ENCODE measurements at places on chromosomes 3 and 15. TPM values are rescaled to one million over a fixed set of nuclear protein-coding genes. Genes with fewer than 3 reads are reported as not detected.

DNA sequence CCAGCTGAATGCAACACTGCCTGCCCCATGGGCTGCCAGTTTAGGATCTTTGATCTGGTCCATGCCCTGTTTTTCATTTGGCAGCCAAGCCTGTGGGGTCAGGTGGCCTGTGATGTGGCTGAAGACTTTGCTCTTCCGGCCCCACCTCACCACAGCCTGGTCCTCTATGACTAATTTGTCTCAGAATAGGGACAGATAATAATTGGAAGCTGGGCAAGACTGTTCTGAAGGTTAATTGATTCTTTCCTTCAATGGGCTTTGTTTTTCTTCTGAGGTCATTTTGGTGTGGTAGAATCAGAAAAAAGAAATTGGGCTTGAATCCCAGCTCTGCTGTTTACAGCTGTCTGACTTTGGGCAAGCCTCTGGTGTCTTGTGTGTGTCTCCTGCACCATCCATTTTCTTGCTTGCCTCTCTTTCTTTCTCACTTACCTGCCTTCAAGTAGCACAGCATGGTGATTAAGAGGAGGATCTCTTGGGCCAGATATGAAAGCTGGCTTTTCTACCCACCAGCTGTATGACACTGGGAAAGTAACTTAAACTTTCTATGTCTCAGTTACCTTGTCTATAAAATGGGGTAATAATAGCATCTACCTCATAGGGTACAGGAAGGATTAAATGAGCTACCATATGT is 24.2 kb downstream of the ABHD2 start:
- no peak for DNase-seq
- no peaks in the 10 kb centered on the region for H3K27me3 ChIP-seq
- peaks cover 23% of the 10 kb centered on the region for H3K36me3 ChIP-seq
- H3K4me1 ChIP-seq: peaks cover 67% of the 10 kb centered on the region
- H3K4me3 ChIP-seq: no peak overlapping the region

AAGAB gene
- 21.3 TPM for total RNA-seq

PEX5L gene
- 0.06 TPM for total RNA-seq

GRCh38 chr15:89810837-89811236 is 3.8 kb downstream of the ANPEP start:
- no peak for DNase-seq
- H3K4me3 ChIP-seq: no peak overlapping the region
- no peak overlapping the region for H3K27ac ChIP-seq
- H3K36me3 ChIP-seq: no peaks in the 10 kb centered on the region

GRCh38 chr3:44981220-44981619 is 5.2 kb downstream of the EXOSC7 start:
- H3K36me3 ChIP-seq: peaks cover 7% of the 10 kb centered on the region
- DNase-seq: no peak
- peaks cover 33% of the 10 kb centered on the region for H3K4me1 ChIP-seq
- H3K27me3 ChIP-seq: no peaks in the 10 kb centered on the region

IL12A gene
- total RNA-seq: 0.83 TPM

TLR9 gene
- total RNA-seq: 0.13 TPM

- no peaks in the 10 kb centered on the region for H3K4me1 ChIP-seq
- H3K27ac ChIP-seq: no peak overlapping the region
- H3K27me3 ChIP-seq: no peaks in the 10 kb centered on the region
- no peak overlapping the region for H3K4me3 ChIP-seq
- DNase-seq: no peak
Observed at GRCh38 chr3:31219131-31219843, 313.4 kb upstream of the STT3B start.

GRCh38 chr15:39781147-39781966 is 1.3 kb downstream of the FSIP1 start:
- no peak overlapping the region for H3K4me3 ChIP-seq
- H3K27ac ChIP-seq: peak overlapping the region; percentile 90
- DNase-seq: no peak
- no peaks in the 10 kb centered on the region for H3K27me3 ChIP-seq

GRCh38 chr3:40524222-40524567 is 565 bp upstream of the ZNF621 start:
- no peak for DNase-seq
- H3K27ac ChIP-seq: peak overlapping the region; percentile 82
- peak overlapping the region; percentile 67 for H3K4me3 ChIP-seq
- H3K27me3 ChIP-seq: no peaks in the 10 kb centered on the region
- H3K36me3 ChIP-seq: peaks cover 32% of the 10 kb centered on the region
- peaks cover 22% of the 10 kb centered on the region for H3K4me1 ChIP-seq

DNA sequence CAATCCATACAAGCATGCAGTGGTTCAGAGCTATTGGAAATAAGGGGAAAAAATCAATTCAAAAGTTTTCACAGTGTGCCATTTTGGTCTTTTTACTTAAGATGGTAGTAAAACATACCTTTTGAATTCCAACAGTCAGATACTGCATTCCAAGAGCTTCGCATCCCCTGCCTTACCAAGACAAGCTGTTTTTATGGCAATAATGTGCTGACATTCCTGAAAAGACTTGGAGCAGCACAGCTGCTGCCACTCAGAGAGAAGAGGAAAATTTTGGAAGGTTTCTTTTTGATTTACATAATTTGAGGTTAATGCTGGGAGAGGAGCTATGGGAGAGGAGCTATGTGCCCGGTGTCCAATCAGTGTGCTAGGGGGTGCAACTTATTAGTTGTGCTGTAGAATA is 148.3 kb downstream of the FEZF2 start:
- no peaks in the 10 kb centered on the region for H3K36me3 ChIP-seq
- H3K27ac ChIP-seq: no peak overlapping the region
- H3K4me3 ChIP-seq: no peak overlapping the region
- no peaks in the 10 kb centered on the region for H3K27me3 ChIP-seq
- DNase-seq: peak; percentile 21
- H3K4me1 ChIP-seq: no peaks in the 10 kb centered on the region

EAF2 gene
- total RNA-seq: 2.1 TPM

DNA sequence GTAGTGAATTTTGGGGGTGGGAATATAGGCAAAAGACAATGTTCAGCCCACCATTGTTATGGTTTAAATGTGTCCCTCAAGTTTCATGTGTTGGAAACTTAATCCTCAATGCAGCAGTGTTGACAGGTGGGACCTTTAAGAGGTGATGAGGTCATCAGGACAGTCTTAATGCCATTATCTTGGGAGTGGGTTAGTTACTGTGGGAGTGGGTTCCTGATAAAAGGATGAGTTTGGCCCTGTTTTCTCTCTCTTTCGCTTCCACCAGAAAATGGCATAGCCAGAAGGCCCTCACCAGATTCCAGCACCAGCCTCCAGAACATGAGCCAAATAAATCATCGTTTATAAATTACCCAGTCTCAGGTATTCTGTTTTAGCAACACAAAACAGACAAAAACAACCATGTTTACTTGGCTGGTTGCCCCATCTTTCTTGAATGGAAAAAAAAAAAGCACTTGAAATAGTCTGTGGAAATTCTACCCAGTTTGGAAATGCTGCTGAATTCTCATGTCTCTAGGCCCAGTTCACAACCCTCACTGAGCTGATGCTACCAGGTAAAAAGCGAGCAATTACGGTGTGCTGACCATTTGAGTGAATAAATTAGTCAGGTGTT is 31.0 kb upstream of the MFSD1 start:
- DNase-seq: peak; percentile 21
- peak overlapping the region; percentile 88 for H3K27ac ChIP-seq
- H3K4me3 ChIP-seq: no peak overlapping the region
- peaks cover 37% of the 10 kb centered on the region for H3K4me1 ChIP-seq
- no peaks in the 10 kb centered on the region for H3K36me3 ChIP-seq
- H3K27me3 ChIP-seq: no peaks in the 10 kb centered on the region

DNA sequence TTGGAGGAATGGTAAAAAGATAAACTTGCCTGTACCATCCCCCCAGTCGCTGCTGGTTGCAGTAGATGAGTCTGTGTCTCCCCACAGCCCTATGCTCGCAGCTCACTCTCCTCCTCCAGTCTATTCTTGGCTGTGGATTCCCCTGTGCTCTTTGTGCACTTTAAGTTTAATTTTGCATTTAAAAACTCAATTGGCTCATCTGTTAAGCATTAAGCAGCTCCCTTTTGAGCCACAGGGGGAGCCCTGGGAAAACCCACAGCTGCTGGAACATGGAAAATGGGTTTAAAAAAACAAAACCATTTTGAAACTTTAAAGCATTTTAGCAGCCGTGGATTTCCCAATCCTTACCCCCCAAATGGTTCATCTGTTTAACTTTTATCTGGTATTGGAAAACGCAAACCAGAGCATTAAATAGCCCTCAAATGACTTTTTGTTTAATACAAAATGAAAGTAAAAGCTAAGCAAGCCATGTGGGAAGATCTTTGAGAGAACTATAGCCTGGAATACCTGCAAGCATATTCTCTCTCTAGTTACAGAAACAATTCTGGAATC is 536.9 kb downstream of the ZIC1 start:
- no peak for DNase-seq
- H3K27me3 ChIP-seq: no peaks in the 10 kb centered on the region
- H3K27ac ChIP-seq: no peak overlapping the region
- peaks cover 9% of the 10 kb centered on the region for H3K4me1 ChIP-seq

STAC gene
- 8.6 TPM for total RNA-seq

DNA sequence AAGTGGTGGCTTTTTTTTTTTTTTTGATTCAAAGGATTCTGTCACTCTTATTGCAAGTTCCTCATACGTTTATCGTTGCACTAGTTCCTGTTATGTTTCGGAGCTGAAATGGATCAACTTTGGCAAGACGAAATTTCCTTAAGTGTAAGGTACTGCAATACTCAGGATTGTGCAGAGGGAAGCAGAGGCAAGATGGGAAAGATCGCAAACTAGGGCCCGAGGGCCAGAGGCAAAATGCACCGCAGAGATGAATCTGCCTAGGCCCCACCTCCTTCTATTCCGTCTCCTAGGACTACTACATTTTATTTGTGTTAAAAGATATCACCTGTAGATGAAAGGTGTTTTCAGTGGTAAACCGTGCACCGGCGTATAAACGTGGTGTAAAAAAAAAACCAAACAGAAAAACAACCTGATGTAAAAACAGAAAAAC is 331 bp downstream of the RNU6-1 start:
- H3K4me3 ChIP-seq: peak overlapping the region; percentile 85
- no peaks in the 10 kb centered on the region for H3K27me3 ChIP-seq
- no peak for DNase-seq
- no peaks in the 10 kb centered on the region for H3K36me3 ChIP-seq

DNA sequence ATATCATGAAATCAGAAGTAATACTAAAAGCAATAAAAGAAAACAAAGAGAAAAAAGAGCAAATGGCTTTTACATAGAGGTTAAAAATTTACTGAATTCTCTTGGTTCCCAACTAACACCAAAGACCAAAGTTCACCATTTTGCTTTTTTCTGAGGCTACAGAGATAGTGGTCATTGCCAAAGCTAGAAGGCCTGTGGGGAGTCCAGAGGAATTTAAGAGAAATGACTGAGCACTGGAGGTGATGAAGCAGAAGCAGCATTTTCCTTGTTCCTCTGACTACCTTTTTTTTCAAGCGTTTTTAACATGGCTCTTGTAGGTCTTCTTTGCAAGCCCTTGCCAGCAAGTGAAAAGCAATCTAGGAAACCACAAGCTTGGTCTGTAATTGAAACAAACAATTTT is 58.2 kb downstream of the THBS1 start:
- no peak overlapping the region for H3K4me3 ChIP-seq
- H3K36me3 ChIP-seq: no peaks in the 10 kb centered on the region
- no peak for DNase-seq
- no peaks in the 10 kb centered on the region for H3K27me3 ChIP-seq
- H3K4me1 ChIP-seq: peaks cover 31% of the 10 kb centered on the region
- H3K27ac ChIP-seq: no peak overlapping the region

- no peak for DNase-seq
- no peak overlapping the region for H3K27ac ChIP-seq
- H3K27me3 ChIP-seq: no peaks in the 10 kb centered on the region
- no peaks in the 10 kb centered on the region for H3K4me1 ChIP-seq
Observed at GRCh38 chr3:148631124-148631903, 66.4 kb upstream of the AGTR1 start.

- H3K27me3 ChIP-seq: no peaks in the 10 kb centered on the region
- H3K4me3 ChIP-seq: no peak overlapping the region
- H3K36me3 ChIP-seq: no peaks in the 10 kb centered on the region
- no peak overlapping the region for H3K27ac ChIP-seq
- no peaks in the 10 kb centered on the region for H3K4me1 ChIP-seq
- no peak for DNase-seq
Observed at GRCh38 chr3:56408761-56409196, 59.5 kb downstream of the ERC2 start.

GRCh38 chr3:53774414-53774813 is 71.8 kb downstream of the CHDH start:
- H3K4me3 ChIP-seq: no peak overlapping the region
- no peaks in the 10 kb centered on the region for H3K27me3 ChIP-seq
- H3K4me1 ChIP-seq: peaks cover 22% of the 10 kb centered on the region
- no peak for DNase-seq
- no peaks in the 10 kb centered on the region for H3K36me3 ChIP-seq

DNA sequence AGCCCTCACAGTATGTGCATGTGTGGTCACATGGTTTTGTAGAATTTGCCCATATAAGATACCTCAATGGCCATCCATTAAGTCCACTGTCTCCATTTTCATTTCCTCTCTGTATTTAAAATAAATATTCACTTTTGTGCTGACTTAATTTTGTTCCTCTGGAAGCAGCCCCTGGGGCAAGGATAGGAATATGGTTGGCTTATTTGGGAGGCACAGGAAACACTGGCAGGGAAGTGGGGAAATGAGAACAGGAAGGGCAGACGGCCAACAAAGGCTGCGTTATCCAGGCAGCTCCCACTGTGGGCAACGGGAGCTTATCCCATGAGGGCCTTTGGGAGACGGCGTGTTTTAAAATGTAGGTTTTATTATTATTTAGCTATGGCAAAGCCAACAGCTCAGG is 148.6 kb downstream of the SHQ1 start:
- no peak for DNase-seq
- peaks cover 3% of the 10 kb centered on the region for H3K4me1 ChIP-seq
- H3K36me3 ChIP-seq: no peaks in the 10 kb centered on the region
- no peak overlapping the region for H3K27ac ChIP-seq
- no peak overlapping the region for H3K4me3 ChIP-seq

DNA sequence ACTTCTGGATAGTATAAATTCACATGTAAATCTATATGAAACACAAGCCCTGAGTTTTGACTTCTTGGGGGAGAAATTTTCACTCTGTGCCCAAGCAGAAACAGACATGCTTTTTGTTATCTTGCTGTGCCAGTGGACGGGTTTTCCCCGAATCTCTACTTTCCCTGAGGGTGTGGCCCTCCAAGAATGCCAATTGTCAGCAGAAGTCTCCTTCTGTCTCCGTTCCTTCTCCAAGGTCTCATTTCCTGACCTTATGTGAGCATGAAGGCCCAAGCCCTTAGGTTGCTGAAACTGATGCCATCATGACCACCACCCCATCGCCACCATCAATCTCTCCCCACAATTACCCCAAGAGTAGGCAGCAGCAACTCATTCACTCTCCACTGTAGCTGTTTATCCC is 253.8 kb downstream of the XXYLT1 start:
- no peak overlapping the region for H3K4me3 ChIP-seq
- no peak overlapping the region for H3K27ac ChIP-seq
- no peak for DNase-seq
- H3K4me1 ChIP-seq: peaks cover 7% of the 10 kb centered on the region
- no peaks in the 10 kb centered on the region for H3K36me3 ChIP-seq

Measured in esophagus muscularis mucosa (tissue), 4 donors.